ENCODE measurements at places on chromosomes 12 and 14.

GRCh38 chr12:27844366-27845090, 64.5 kb upstream of the MANSC4 start:
- no peak for DNase-seq

GRCh38 chr14:102565959-102566358, 26.5 kb upstream of the RCOR1 start:
- DNase-seq: no peak

- no peak for DNase-seq
These were observed 26.1 kb downstream of the DTX1 start for GRCh38 chr12:113082486-113083148.

- no peak for DNase-seq
These were observed 26.0 kb downstream of the ERH start for GRCh38 chr14:69372146-69372545.

DNA sequence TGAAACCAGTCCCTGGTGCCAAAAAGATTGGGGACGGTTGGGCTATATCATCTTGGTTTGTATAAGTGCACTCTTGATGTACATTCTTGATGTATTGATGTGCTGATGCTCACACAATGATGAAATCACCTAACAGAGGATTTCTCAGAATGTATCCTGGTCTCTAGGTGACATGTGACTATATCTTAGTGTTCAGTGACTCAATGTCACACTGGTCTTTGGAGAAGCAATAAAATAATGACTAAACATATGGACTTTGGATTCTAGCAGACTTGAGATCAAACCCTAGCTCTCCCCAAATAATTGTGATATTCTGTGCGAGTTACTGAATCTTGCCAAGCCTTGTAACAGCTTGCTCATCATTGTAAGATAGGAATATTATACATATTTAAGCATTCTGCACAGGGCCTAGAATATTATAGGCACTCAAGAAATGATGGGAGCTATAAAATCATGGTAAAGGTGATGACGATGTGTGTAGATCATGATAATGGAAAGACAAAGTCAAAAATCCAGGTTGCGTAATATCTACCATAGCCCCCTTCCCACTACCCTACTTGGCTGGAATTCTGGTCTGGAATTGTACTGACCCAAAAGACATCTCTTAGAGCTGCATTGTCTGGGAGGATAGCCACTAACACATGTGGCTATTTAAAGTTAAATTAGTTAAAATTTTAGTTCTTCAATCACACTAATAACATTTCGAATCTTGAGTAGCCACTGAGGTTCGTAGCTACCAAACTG, 117.6 kb upstream of the PWP1 start:
- DNase-seq: no peak

DNA sequence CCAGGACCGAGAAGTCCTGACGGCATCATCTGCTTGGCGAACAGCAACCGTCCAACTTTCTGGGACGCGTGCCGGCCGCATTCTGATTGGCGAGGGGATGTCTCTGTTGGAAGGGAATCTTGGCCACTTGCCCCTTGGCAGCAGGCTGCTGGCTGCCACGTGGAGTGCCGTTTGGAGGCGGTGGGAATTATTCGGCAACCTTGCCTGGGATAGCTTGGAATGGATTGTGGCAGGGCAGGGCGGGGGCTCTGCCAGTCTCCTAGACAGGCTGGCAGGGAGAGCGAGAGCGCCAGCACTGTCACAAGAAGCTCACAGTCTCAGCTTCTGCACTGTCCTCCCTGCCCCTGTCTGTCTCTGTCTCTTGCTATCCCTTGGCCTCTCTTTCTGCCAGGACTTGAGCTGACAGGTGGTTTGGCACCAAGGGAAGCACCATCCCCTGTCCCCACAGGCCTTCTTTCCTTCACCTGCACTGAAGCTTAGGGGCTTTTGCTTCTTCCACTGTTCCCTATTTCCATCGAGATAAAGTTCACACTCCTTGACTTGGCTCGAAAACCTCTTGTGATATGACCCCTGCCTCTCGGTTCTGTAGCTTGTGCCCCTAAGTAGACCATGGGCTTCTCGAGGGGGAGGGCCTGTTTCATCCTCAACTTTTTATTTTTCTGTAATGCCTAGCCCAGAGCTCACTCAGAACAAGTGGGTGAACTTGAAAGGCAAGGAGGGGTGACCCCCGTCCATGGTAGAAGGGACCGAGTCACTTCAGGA, 201.9 kb downstream of the PHETA1 start:
- DNase-seq: peak; percentile 70

DNA sequence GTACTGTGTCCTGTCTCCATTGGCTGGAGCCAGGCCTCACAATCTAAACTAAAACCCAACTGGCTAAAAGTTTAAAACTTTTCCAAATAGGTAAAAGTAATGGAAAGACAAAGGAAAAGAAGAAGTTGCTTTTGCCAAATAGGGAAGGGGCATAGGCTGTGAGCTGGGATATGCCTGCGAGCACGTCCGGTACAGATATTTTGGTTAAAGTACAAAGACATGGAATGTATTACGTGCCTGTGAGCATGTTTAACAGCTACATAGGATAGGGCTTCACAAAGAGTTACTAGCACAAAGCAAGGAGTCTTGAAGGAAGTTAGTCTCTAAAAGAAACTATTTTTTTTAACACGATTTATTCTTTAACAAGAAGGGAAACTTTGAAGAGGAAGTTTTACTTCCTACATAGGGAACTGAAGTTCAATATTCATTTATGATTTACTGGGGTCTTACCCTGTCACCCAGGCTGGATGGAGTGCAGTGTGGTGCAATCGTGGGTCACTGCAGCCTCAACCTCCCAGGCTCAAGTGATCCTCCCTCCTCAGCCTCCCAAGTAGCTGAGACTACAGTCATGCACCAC, 41.9 kb upstream of the INF2 start:
- no peak for DNase-seq

DNA sequence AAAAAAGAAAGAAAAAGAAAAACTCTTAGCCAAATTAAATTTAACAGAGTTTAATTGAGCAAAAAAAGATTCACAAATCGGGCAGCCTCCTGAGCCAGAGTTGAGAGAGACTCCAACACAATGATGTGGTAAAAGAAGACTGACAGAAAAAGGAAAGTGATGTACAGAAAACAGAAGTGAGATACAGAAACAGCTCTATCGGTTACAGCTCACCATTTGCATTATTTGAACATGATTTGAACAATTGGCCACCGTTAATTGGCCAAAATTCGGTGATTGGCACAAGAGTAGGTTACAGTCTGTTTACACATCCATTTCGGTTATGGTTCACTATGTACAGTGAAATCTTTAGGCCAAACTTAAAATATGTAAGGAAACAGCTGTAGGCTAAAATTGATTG, 117.7 kb downstream of the SPTSSA start:
- no peak for DNase-seq

GRCh38 chr14:61893371-61893940, 131.2 kb downstream of the SNAPC1 start:
- DNase-seq: no peak

GRCh38 chr12:113870035-113870434, 96.1 kb downstream of the RBM19 start:
- no peak for DNase-seq

DNA sequence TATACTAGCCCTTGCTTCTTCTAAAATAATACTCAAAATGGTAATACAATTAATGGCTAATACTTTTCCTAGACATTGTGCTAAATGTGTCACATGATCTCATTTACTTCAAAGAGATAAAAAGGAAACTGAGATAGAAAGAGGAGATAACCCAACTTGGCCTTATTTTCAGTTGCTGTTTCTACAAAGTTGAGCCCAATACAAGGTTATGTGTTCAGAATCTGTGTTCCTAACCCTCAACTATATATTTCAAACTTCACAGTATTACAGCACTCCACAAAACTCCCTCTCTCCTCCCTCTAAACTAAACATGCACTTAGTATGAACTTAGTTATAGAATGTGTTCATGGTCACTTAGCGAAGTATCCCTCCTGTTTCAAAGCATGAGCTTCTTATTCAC, 277.9 kb downstream of the CCER1 start:
- DNase-seq: no peak

GRCh38 chr12:76777765-76778216, 13.9 kb downstream of the ZDHHC17 start:
- DNase-seq: no peak
